Umbilical cord (tissue), 2 donors: ENCODE measurements at places on chromosomes 13 and 19. TPM values are rescaled to one million over a fixed set of nuclear protein-coding genes. Genes with fewer than 3 reads are reported as not detected.

ZNF83 gene
- total RNA-seq: 40.7 TPM

LYPD3 gene
- total RNA-seq: 13.0 TPM

HS6ST3 gene
- 3.9 TPM for total RNA-seq

U2AF1L4 gene
- total RNA-seq: not detected
